ENCODE measurements at places on chromosomes 1 and 21.
A peak's percentile ranks its signal among the peaks of the same experiment; 100 is the strongest.

DNA sequence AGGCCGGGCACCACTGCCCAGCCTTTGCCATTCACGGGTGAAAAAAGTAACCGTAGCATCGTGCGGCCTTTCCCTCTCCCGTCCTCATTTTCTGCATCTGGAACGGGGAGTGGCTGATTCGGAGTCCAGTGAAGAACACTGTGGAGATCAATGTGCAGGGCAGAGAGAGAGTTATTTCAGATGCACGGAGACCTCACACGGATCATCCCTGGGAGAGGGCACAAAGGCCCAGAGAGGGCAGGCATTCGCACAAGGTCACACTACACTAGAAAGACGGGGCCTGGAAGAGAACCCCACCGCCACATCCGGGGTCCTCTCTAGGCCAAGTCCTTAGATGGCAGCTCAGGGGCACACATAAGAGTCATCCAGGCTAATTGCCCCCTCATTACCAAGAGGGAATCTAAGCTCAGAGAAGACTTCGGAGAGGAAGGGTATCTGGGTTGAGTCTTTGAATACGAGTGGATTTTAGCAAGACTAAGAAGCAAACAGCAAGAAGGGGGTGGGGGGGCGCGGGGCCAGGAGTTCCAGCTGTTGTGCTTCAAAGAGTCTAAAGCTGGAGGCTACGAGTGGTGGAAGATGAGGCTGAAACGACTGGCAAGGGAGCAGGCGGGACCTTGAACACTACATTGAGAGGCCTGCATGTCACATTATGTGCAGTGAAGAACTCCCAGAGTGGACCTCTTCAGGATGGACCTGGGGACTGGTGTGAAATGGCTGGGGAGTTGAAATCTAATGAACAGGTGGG is 857 bp downstream of the GPX7 start:
- peak overlapping the region; percentile 87 for H3K27ac ChIP-seq
- H3K36me3 ChIP-seq, result peaks cover 38% of the 10 kb centered on the region
- peak overlapping the region; percentile 86 for H3K4me3 ChIP-seq
- H3K27me3 ChIP-seq, result peaks cover 2% of the 10 kb centered on the region
- H3K4me1 ChIP-seq, result peaks cover 21% of the 10 kb centered on the region
- peak; percentile 17 for DNase-seq

GRCh38 chr1:21384620-21385019 is 55.3 kb upstream of the NBPF3 start:
- no peak overlapping the region for H3K27ac ChIP-seq
- peaks cover 12% of the 10 kb centered on the region for H3K27me3 ChIP-seq
- DNase-seq, result no peak
- no peak overlapping the region for H3K4me3 ChIP-seq
- no peaks in the 10 kb centered on the region for H3K36me3 ChIP-seq

- no peak overlapping the region for H3K27ac ChIP-seq
- no peaks in the 10 kb centered on the region for H3K4me1 ChIP-seq
- peaks cover 4% of the 10 kb centered on the region for H3K27me3 ChIP-seq
- no peak overlapping the region for H3K4me3 ChIP-seq
Observed at GRCh38 chr21:31803039-31804007, 69.5 kb upstream of the HUNK start.

DNA sequence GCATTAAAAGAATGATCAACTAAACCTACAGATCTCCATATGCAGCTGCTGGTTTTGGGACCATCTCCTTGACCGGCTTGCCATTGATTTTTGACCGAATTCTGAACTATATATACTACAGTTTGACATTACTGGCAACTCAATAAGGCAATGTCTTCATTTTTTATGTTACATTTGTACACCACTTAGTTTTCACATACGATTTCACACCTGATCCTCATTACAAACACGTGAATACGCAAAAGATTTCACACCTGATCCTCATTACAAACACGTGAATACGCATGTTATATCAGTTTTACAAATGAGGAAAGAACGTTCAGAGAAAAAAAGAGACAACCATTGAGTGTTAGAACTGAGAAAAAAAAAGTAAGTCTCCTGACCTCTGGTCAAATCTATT is 1.1 kb downstream of the SASS6 start:
- no peaks in the 10 kb centered on the region for H3K27me3 ChIP-seq
- H3K27ac ChIP-seq, result peak overlapping the region; percentile 67
- no peak for DNase-seq
- peak overlapping the region; percentile 97 for H3K4me3 ChIP-seq
- H3K4me1 ChIP-seq, result peaks cover 35% of the 10 kb centered on the region

DNA sequence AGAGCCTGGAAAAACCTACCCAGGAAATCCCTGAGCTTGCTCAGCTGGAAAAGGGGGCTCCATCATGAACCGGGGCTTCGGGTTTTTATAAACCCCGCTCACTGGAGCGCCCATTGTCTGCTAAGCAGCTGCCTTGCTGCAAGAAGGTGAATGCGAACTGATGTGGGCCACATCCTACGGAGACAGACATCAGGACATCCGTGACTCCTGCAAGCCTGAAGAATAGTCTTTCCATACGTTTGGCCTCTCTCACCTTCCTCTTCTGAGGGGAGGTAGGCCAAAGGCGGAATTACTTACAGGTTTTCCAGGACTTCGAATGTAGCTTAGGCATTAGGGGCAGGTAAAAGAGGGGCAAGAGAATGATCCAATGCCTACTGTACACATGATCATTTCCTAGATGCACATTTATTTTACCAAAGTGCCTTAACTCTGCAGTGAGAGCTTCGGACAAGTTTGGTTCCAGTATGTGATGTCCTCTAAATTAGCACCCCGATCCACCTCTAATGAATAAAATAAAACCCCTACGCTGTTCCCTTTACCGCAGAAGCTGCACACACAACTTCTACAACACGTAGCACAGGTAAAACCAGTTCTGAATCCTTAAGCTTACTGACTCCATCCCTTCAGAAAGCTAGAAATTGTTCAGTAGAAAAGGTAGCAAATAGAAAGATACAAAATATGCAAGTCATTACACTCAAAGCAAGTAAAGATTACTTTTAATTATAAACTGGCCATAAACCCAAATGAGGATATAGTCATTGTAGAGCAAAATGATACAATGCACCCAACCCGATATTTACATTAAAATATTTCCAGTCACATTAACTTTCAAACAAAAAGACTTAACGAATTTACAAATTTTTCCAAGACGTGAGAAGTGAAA is 866 bp upstream of the SORT1 start:
- DNase-seq, result no peak
- H3K4me3 ChIP-seq, result peak overlapping the region; percentile 74
- peaks cover 10% of the 10 kb centered on the region for H3K4me1 ChIP-seq
- peaks cover 20% of the 10 kb centered on the region for H3K36me3 ChIP-seq
- peaks cover 39% of the 10 kb centered on the region for H3K27me3 ChIP-seq

DNA sequence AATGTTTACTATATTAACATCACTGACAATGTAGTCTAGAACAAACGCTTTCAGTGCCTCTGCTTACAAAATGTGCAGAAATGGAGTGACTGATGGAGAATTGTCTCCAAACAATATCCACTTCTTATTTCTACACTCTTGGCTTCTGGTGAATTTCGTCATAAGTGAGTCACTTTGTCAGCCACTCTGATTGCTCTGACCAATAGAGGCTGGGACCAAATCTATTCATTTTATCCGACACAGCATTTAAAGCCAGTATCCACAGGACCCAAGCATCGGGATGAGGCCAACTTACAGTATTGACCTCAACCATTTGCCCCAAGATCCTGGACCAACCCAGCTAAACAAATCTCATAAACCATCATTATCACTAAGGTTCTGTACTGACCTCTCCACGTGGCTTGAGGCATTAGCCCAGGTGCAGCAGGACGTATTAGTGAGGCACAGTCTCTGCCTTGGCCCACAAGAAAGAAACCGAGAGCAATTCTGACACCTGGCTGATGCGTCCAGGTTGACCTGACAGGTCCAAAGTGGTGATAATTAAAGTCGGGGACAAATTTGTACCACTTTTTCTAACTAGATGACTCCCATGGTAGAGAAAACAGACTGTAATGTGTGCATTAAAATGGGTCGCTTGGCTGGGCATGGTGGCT is 53.3 kb upstream of the ERO1B start:
- H3K36me3 ChIP-seq, result no peaks in the 10 kb centered on the region
- no peak overlapping the region for H3K27ac ChIP-seq
- H3K27me3 ChIP-seq, result peaks cover 7% of the 10 kb centered on the region
- no peak for DNase-seq
- no peaks in the 10 kb centered on the region for H3K4me1 ChIP-seq

DNA sequence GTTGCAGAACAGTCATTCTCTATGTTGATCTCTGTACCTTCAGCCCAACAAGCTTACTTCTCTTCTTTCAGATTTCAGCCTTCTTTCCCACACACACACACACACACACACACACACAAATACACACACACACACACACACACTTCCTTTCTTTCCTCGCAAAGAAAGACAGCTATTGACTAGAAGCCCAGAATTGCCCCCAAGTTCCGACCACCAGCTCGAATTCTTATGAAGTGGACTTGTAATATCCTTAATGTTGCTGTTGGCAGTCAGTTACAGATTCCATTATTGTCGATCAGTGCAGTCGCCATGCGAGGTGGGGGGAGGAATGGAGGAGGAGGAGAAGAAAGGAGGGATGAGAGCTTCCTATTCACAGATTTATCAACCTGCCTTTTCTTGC is 125.5 kb downstream of the CLEC20A start:
- no peaks in the 10 kb centered on the region for H3K4me1 ChIP-seq
- no peak overlapping the region for H3K27ac ChIP-seq
- no peak for DNase-seq
- H3K27me3 ChIP-seq, result no peaks in the 10 kb centered on the region

DNA sequence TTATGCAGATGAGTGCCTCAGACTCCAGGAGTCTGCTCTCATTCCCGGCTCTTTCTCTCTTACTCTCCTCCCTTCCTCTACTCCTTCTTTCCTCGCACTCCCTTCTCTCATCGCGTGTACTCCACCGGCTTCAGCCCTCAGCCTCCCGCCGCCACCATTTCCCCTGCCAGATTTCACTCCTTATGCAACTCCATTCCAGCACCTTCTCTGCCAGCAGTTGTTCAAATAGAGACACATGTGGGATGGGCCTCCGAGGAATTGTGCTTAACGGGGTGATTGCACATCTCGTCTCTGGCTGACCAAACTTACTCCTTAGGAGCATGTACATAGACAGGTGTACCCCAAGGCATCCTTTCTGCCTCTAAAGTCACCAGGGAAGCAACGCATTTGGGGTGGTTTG is 2.1 kb downstream of the CNTN2 start:
- peaks cover 42% of the 10 kb centered on the region for H3K27me3 ChIP-seq
- H3K27ac ChIP-seq, result no peak overlapping the region
- H3K4me3 ChIP-seq, result no peak overlapping the region
- no peak for DNase-seq

DNA sequence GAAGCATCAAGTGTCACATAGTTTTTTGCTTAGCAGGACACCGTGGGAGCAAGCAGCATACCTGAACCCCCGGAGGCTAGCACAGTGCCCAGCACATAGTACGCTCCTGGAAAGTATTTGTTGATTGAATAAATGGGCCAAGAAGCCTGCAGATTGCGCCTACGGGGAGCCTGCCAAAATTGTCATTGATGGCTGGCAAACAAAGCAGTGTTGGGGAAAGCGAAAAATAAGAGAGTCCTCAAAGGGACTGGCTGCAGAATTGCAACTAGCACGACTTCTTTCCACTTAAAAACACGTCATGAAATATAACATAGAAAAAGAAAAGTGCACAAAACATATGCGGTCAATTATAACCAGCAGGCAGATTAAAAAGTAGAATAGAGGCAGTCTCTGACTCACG is 125.2 kb upstream of the GALNT2 start:
- H3K4me3 ChIP-seq, result no peak overlapping the region
- peaks cover 2% of the 10 kb centered on the region for H3K27me3 ChIP-seq
- H3K36me3 ChIP-seq, result no peaks in the 10 kb centered on the region

GRCh38 chr1:118986555-118987467 is 1.3 kb downstream of the TBX15 start:
- DNase-seq, result no peak
- peaks cover 95% of the 10 kb centered on the region for H3K27me3 ChIP-seq
- no peak overlapping the region for H3K4me3 ChIP-seq
- peaks cover 5% of the 10 kb centered on the region for H3K4me1 ChIP-seq
- no peak overlapping the region for H3K27ac ChIP-seq

DNA sequence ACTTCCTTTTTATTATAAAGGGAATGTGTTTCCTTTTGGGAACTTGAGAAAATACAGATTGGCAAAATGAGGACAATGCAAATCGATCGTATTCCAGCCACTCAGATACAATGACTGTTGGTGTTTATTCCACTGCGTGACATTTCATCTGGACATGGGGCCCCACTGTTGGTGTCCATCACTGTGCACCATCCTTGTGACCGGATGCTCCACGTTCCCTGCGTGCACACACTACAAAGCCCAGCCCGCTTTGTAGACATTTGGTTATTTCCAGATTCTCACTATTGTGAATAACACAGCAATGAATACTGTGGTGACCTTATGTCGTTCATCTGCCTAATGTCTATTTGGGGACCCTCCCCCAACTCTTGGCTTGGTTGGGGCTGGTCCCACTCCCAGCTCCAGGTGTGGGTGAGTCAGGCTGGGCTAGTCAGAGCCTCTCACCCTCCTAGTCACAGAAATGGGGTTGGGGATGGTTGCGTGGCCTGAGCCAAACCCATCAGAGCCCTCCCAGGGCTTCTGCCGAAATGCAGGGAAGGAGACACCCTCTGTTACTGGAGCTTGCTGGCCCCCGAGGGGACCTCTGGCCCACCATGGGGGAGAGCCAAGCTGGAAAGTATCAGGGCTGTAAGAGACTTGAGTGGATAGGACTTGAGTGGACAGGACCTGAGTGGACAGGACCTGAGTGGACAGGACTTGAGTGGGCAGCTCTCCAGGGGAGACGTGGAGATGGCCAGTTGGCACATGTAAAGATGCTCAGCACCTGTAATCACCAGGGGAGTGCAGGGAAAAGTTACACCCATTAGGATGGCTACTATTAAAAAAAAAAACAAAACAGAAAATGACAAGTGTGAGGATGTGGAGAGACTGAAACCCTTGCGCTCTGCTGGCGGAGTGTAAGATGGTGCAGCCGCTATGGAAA is 57.1 kb upstream of the ADARB1 start:
- H3K27me3 ChIP-seq, result peaks cover 41% of the 10 kb centered on the region
- peaks cover 6% of the 10 kb centered on the region for H3K4me1 ChIP-seq
- no peak overlapping the region for H3K27ac ChIP-seq
- no peaks in the 10 kb centered on the region for H3K36me3 ChIP-seq
- DNase-seq, result no peak
- H3K4me3 ChIP-seq, result peak overlapping the region; percentile 55

GRCh38 chr21:33096426-33096825 is 26.5 kb downstream of the OLIG1 start:
- H3K36me3 ChIP-seq, result no peaks in the 10 kb centered on the region
- no peaks in the 10 kb centered on the region for H3K4me1 ChIP-seq
- H3K27me3 ChIP-seq, result peaks cover 11% of the 10 kb centered on the region

- H3K4me3 ChIP-seq, result no peak overlapping the region
- H3K27ac ChIP-seq, result no peak overlapping the region
- DNase-seq, result no peak
Observed at GRCh38 chr1:63557365-63557987, 34.2 kb downstream of the EFCAB7 start.

GRCh38 chr1:65235867-65236805 is 73.2 kb upstream of the DNAJC6 start:
- H3K27ac ChIP-seq, result no peak overlapping the region
- DNase-seq, result no peak
- no peak overlapping the region for H3K4me3 ChIP-seq
- peaks cover 17% of the 10 kb centered on the region for H3K27me3 ChIP-seq
- H3K4me1 ChIP-seq, result peaks cover 17% of the 10 kb centered on the region

- no peak overlapping the region for H3K27ac ChIP-seq
- no peak overlapping the region for H3K4me3 ChIP-seq
- no peaks in the 10 kb centered on the region for H3K27me3 ChIP-seq
- no peaks in the 10 kb centered on the region for H3K36me3 ChIP-seq
Observed at GRCh38 chr1:79554688-79555087, 548.2 kb upstream of the ADGRL4 start.

- H3K27me3 ChIP-seq, result peaks cover 8% of the 10 kb centered on the region
- H3K4me1 ChIP-seq, result peaks cover 2% of the 10 kb centered on the region
- H3K27ac ChIP-seq, result no peak overlapping the region
- no peak for DNase-seq
Observed at GRCh38 chr1:20711285-20712214, 6.3 kb downstream of the KIF17 start.
